ENCODE measurements at places on chromosomes 12 and 14.

GRCh38 chr12:56645201-56645716 lies 525 bp downstream of the ATP5F1B start:
- no peak for DNase-seq

DNA sequence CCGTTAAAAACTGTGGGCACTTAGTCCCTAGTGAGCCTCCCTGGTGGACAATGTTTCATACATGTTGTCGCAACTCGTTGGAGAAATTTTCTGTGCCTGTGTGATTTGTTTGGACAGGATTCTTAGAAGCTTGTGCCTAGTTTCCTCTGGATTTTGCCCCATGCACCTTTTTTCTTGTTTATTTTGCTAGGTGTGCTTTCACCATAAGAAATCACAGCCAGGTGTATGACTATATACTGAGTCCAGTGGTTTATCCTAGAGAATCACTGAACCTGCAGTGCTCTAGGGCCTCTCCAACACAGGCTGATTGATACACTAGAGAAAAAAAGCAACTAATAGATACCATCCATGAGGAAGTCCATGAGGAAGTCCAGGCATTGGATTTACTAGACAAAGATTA lies 33.1 kb upstream of the OASL start:
- no peak for DNase-seq

- peak; percentile 79 for DNase-seq
Measured at GRCh38 chr12:110791589-110791988, 48.9 kb upstream of the PPP1CC start.

GRCh38 chr14:90034835-90035525 lies 26.8 kb upstream of the KCNK13 start:
- DNase-seq, result no peak

DNA sequence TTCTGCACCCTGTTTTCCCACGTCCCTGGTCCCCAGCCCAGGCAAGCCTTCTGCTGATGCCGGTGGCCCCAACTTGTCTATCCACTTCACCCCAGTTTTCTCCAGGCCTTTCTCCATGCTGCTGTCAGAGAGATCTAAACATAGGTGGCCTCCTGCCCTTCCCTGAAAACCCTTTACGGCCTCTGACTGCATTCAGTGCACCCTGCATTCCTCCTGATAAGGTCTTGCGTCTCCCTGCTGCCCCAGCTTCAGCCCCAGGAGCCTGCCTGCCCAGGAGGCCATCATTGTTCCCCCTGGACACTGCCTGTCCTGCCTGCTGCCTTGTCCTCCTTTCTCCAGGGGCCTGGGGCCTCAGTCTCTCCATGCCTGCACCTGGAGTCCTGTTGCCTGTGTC lies 29.8 kb downstream of the TRAF3 start:
- DNase-seq, result no peak

- no peak for DNase-seq
Measured at GRCh38 chr12:52976574-52977071, 27.7 kb downstream of the KRT18 start.

- no peak for DNase-seq
Measured at GRCh38 chr12:81517296-81517695, 241.9 kb downstream of the PPFIA2 start.

- peak; percentile 89 for DNase-seq
Measured at GRCh38 chr14:101480747-101481530, 80.4 kb upstream of the DIO3 start.

DNA sequence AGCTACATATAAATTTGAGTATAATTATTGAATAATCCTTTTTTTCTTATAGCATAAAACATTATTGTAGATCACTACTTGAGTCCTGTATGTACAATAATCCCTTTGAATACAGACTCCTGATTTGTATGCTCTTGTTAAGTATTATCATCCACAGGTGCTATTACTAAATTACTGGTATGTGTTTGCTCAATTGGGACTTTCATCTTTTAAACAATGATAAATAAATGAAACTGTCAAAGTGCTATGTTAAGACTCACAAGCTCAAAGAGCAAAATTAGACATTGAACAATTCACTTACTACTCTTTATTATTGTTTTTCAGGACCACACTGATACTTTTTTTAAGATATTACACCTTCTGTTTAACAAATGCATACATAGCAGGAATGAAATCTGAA lies 17.8 kb downstream of the MIA2 start:
- DNase-seq, result no peak

DNA sequence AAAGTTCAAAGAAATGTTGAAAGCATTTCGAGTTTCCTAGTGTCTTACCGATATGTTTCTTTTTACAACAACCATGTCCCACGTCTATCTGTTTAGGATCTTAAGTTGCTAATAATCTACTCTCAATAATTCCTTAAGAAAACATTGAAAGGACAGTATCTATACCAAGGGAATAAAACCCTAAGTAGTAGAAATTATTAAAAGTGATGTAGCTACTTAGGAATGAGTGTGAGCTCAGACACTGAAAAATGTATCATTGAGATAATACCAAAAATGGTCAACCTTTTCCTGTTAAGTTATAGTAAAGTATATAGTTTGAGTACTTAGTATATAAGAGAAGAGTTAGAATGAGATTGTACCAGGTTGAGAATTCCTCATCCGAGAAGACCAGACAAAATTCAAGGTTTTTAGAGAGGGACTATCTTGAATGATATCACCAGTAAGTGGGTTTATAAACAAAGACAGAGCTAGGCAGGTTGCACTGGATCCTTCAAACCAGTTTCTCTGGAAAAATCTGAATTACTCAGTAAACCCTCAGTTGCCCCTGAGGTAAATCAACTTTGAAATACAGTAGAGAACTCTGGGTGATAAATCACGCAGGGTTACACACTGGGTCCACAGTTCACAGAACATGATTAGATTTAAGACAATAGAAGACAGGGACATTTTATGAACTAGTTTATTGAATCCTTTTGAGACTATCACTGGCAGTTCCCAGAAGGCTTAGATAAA lies 96.8 kb downstream of the ERGIC2 start:
- DNase-seq, result peak; percentile 32

DNA sequence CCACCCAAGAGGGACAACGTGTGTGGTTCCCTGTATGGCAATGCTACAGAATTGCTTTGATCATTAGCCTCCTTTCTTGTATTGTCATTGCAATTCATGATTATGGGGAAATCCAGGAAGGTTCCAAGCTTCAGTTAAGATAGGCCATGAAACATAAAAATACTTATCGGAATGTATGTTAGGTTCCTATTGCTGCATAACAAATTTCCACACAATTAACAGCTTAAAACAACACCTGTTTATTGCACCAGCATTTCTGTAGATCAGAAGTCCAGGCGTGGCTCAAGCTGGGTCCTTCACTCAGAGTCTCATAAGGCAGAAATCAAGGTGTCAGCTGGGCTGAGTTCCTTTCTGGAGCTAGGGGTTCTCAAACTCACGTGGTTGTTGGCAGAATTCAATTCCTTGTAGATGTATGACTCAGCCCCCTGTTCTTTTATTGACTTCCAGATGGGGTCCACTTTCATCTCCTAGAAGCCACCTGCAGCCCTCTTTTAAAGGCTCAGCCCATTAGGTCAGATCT lies 365.6 kb upstream of the TMPO start:
- DNase-seq, result no peak

DNA sequence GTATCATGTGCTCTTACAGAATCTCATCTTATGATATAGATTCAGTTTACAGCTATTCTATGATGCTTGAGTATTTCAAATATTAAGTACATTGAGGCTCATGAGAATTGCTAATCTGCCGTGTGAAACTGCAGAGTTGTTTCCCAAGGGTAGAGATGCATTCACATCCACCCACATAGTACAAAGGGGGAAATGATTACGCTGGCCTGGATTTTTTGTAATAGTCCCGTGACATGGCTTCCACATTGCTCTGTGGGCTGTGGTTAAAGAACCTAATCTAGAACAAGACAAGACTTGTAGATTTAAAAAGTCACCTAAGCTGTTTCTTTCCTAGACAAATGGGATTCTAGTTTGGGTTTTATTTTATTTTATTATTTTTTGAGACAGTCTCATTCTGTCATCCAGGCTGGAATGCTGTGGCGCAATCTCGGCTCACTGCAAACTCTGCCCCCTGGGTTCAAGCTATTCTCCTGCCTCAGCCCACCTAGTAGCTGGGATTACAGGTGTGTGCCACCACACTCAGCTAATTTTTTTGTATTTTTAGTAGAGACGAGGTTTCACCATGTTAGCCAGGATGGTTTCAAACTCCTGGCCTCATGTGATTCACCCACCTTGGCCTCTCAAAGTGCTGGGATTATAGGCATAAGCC lies 13.0 kb upstream of the RIOX1 start:
- DNase-seq, result peak; percentile 95

DNA sequence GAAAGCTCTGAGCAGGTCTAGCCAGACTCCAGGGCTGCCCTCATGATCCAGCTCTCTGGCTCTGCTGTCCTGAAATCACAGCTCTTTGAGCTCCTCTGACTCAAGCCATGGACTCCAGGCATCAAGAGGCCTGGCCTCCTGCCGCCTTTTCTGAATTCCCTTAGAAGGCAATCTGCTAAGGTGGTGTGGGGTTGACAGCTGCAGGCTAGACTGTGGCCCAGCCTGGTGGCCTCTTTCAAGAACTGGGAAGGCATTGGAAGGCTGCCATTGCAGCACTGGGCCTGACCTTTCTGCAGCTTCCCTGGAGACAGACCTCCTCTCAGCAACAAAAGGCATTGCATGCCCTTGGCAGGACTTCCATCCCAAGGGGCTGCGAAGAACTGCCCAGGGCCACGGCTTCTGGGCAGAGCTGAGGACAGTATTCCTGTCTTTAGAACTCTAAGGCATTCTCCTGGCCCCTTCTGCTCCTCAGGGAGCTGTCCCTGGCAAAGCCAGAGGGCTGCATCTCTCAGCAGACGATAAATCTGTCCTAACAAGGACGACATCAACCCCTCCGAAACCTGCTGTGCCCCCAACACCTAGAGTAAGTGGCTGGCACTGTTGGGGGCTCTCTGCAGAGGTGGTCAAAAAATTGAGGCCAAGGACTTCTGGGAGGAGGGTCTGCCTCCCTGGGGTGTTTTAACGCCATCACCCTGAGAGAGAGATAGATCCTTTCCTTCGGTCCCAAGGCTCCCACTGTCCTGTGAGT lies 115.6 kb downstream of the RBM19 start:
- DNase-seq, result no peak

DNA sequence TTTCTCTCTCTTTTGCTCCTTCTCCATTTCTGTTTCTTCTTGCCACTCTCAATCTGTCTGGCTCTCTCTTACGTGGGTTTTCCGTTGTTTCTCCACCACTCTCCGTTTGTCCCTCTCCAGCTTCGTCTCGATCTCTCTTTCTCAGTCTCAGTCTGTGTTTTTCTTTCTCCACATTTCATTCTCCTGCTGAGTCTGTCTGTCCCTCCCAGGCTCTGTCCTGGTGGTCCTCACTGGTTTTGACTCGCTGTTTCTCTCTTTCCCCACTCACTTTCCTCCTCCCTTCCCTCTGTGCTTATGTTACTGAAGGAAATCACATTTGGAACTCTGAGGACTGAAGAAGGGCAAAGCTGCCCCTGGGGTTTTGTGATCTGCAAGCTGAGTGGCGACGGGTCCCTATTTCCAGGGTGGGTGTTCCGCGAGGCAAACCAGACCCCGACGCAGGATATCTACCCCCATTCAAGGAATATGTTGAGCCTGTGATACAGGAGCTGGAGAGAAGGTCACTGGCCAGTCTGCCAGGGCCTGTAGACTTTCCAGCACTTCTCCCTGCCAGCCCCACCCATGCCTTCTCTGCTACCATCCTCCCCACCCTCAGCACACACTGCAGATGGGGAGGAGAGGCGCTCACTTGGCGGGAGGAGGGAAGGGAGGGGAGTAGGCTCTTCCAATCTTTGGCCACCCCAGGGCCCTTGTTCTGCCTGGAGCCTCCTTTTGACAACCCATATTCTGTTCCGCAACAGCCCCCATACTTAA lies 102.7 kb upstream of the MAP1LC3B2 start:
- DNase-seq, result no peak

DNA sequence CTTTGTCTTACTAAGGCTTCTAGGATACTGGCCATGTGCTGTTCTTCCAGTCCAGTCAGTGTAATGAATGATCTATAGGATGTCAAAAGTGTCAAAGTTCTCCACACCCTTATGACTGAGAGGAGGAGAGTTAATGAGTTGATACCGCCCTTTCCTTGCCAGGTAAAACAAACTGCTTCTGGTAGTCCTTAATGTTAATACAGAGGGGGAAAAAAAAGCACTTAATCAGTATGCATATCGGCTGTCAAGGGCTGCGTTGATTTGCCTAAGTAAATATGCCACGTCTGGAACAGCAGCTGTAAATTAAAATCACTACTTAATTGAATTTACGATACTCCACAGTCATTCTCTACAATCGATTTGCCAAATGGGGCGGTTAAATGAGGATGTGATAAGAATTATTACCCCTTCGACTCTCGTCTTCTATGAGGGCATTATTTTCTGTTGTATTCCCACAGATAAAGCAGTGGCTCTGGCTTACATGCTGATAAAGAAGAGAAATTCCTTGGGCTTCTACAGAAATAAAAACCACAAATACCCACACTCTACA lies 416.0 kb downstream of the KCNH5 start:
- DNase-seq, result peak; percentile 4

DNA sequence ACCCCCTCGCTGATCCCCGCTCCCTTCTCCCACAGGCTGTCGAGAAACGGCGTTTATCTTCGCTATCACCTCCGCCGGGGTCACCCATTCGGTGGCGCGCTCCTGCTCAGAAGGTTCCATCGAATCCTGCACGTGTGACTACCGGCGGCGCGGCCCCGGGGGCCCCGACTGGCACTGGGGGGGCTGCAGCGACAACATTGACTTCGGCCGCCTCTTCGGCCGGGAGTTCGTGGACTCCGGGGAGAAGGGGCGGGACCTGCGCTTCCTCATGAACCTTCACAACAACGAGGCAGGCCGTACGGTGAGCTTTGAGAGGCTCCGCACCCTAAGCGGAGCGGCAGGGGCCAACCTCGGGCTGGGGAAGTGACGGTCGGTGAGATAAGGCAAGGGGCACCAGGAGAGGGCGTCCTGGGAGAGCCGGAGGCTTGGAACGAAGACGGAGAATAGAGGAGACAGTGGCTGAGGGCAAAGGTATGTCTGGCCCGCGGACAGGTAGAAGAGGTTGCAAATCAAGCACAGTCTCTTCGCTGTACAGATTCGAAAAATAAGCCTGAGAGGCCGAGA lies 2.3 kb downstream of the WNT1 start:
- no peak for DNase-seq

DNA sequence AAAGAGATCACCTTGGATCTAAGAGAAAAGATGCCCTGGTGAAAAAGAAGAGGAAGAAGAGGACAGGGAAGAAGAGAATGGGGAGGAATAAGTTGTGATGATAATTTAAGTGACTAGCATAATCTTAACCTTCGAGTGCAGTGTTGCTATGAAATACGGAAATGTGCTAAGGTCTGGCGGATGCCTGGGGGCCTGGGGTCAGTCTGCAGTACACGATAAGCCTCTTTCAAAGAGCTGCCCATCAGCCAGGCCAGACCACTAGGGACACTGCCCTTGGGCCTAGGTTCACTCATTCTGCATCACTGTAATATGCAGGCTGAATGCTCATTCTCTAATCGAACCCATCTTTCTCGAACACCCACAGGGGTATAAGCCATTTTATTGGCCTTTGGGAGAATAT lies 83.4 kb downstream of the PLEKHG3 start:
- DNase-seq, result no peak

DNA sequence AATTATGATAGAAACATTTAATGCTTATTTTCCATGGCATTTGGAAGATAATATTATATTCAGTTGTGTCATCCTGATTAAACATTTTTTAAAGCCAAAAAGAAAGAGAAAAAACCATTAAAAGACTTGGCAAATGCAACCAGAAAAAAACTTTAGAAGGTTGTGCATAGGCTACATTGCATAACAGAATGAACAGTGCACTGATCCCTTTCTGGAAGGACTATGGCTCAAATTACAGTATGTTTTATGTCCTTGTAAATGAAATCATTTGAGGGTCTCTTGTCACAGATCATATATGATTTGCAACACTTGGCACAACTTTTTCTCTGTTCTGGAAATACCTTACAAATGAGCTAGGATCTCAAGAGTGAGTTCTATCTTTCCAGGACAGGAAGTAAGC lies 275.2 kb upstream of the FLRT2 start:
- no peak for DNase-seq
